ENCODE measurements at places on chromosomes 4 and X.

- DNase-seq, result no peak
These were observed 202.3 kb upstream of the CENPE start for GRCh38 chr4:103400405-103400804.

DNA sequence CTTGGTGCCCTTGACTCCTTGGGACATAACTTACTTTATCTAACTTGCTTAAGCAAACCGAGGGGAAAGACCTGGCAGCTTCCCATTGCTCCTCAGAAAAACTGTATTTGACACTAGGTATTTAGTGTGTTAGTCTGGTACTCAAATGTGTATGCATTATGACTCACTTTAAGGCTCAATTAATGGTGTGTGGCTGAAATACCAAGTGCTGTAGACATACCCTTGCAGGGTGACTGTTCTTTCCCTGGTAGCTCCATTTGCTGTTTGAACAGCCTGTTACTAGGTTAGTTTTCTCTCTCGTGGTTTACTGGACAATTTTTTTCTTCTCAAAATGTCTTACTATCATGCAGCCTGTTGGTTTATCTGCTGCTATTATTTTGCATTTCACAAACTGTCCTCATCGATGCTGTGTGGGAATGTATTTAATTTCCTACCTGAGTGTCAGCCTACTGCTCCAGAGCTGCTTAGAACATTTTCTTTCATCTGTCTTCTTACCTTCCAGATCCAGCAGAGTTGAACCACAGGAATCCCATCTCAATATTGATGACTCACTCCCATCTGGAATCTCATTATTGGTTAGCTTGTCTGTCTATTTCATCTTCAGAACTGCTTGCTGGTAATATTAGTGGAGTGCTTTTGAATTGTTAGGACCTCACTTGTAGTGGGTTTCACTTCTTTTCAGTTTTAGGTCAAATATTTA, 158.0 kb upstream of the FAT1 start:
- DNase-seq, result no peak

DNA sequence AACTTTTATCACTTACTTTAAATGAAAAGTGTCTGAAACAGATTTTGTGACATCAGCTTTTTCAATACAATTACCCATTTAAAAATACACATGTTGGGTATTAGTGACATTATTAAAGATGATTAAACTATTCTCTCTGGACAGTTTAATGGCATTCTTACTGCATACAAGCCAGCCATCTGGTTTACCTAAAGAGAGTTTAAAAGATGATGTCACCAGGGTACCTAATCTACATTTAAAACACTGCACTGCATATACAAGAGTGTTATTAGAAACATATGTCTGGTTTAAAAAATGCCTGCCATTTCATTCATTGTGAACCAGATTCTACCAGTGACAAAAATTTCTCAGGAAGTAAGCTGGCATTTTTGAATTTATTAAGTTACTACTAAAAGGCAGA, 919.1 kb downstream of the ADGRL3 start:
- no peak for DNase-seq

DNA sequence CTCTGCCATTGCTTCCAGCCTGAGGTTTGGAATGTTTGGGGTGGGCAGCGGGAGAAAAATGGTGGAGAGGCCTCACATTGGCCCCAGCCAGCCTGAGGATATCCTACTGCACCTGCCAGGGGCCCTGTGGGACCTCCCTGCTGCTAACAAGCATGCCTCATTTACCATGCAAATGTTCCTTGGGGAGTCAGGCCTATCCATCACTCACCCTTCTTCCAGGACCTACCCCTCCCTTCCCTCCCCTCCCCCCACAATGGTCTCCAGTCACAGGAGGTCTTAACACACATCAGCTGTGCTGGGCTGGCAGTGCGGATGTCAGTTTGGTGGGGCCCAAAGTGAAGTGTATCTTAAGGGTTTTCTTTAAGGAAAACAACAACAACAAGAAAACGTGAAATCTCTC, 139.2 kb downstream of the SHOX start:
- DNase-seq, result no peak

DNA sequence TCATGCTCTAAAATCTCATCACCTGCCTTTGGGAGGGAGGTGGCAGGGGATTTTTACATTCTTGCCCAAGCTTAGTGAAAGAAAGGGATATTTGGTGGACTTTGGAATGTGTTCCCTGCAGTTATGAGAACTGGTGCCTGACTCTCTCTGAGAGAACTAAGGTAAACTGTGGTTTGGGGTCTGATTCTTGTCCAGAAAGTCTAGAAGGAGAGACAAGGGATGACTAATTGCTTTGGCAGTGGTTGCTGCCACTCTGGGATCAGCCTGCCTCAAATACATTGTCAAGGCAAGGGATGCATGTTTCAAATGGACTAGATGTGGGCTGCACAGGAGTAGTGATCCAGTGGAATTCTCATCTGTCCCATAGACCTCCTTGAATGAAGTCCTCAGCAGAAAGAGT, 115.2 kb downstream of the DDIT4L start:
- no peak for DNase-seq

- DNase-seq, result no peak
These were observed 678.6 kb upstream of the TENM3 start for GRCh38 chr4:181564625-181565024.

- no peak for DNase-seq
These were observed 979 bp downstream of the EFNB1 start for GRCh38 chrX:68829582-68830418.

DNA sequence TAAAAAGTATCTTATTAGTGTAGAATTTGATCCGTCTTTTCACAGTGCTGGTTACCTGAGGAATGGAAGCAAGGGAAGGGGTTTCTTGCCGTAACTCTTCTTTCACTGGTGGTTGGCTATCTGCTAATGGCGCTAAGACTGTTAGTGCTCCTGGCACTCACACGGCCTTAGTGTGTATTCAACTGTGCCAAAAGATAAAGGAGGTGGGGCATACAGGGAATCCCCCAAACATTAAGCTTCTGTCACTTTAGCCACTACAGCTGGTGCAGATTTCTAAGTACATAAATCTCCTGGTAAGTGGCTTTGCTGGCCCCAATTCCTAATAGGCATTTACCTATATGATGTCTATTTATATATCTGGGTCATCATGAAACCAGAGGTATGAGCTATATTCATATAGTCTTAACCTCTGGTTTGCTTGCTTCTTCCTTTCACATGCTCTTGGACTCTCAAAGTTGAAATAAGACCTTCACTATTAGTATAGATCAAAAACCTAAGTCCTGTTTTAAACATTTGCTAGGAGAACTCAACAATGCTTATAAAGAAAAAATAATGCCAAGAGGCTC, 95.1 kb downstream of the TSPAN7 start:
- DNase-seq, result no peak

- no peak for DNase-seq
These were observed 51.1 kb downstream of the ENOPH1 start for GRCh38 chr4:82481506-82481840.

DNA sequence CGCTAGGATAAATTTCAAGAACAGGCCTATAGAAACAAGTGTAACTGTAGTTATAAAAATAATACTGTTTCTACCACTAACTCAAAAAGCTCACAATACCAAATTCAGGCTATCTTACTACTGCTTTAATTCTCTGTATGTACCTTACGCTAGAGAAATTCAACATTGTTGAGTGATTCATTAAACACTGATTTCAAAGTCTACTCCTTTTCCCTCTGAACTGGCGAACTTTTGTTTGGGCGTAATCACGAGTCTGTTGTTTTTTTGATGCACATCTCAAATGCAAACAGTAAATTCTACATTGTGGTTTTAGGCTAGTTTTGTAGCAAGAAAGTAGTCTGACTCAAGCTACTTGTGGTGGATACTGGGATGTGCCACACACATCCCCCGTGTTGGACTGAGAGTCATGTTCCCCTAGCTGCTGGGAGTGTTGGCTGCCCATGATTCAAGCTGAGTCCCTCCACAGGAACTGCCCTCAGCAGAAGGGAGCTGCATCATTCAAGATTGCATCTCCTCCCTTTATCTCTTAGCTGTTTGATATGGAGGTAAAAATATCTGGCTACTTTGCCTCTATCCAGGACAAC, 406.1 kb downstream of the RAPGEF2 start:
- DNase-seq, result no peak

DNA sequence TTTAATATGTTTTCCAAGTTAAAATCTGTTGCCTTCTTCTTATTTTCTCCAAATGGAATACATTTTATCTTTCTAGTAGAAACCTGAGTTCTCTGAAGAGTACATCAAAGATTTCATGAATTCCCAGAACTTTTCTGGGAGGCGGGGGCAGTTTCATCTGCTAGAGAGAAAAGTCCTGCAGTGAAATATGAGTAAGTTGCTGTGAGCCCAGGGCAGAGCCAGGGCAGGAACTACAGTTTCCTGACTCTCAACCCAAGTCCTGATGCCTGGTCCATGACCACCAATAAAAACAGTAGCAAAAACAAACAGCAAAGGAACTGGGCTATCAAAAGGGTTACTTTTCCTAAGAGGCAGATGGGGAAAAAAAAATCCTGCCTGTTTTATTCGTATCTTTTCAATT, 239.4 kb upstream of the CTSO start:
- no peak for DNase-seq

DNA sequence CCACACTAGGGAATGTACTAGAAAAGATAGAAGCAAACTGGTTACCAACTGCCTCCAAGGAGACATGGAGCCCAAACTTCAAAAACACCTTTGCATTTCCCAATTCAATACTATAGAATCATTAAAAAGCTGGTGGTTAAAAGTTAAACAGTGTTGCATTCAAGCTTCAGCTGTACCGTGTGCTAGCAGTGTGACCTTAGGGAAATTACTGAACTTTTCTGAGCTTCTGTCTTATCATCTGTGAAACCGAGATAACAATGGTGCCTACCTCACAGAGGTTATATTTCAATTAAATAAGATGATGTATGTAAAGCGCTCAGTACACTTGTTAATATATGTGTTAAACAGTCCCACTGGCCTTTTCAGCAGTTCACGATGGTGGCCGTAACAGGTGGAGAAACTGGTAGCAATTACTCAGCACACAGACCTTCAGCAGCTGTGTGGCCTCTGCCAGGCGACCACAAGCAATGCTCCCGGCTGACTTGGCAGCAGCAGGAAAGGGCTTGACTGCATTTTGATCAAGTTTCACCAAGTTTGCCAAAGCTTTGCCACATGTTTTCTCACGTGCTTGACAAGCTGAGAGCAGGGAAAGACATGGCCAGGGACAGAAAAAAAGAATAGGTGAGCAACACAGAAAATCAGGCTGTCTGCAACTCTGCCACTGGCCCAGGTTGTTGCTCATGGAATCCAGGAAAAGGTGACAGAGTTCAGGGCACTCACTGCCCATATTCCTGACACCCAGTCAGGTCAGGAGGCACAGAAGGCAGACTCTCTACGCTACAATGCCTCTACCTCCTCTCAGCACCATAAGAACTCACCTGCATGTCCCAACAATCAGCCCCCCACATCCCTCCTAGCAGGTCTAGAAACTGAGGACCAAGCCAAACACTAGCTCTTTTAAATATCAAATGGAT, 72.1 kb downstream of the PARM1 start:
- no peak for DNase-seq

GRCh38 chr4:77538144-77538543, 67.5 kb upstream of the CXCL13 start:
- no peak for DNase-seq

DNA sequence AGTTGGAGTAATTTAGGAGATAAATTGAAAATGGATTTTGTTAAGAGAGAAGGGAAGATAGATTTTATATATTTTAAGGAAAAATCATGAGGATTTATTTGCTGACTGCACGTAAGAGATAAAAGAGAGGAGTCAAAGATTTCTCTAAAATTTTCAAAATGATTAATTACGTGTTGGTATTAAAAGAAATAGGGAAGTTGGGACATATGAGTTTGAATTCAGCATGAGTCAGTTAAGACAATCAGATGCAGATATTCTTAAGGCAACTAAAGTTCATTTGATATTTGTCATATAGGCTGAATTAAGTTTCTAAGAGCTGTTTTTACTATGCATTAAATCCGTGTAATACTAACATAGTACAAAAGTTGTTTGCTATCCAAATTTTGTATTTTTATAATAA, 46.9 kb downstream of the TET2 start:
- no peak for DNase-seq

DNA sequence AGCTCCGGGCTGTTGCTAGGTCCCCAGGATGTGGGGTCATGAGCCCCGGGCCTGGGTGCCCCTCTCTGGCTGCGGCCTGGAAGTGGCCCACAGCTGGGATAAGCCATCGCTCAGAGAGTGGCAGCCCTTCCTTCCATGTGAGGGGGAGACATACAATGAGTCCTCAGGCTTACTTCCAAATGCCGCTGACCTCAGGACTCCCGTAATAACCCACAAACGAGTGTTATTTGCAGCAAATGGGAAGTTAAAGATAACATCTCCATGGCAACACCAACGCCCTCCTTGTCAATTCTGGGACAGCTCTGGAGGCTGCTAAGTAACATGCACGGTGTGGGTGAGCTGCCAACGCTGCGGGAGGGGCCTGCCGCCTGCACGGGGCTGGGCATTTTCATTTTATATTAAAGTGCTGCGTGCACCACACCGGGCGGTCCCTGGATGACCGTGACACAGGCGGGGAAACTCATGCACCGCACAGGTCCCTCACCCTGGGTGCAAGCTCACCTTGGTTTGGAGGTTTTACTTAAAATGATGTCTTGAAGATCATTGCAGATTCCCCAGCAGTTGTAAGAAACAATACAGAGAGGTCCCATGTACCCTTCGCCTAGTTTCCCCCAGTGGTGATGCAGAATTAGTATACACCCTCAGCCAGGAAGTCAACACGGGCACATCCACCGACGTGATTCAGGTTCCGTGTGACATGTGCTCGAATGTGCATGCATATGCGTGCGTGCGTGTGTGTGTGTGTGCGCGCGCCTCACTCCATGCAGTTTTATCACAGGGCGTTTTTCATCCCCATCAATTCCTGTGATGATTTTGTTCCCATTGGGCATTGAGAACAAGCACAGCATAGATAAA, 79.4 kb downstream of the ABLIM2 start:
- peak; percentile 44 for DNase-seq

DNA sequence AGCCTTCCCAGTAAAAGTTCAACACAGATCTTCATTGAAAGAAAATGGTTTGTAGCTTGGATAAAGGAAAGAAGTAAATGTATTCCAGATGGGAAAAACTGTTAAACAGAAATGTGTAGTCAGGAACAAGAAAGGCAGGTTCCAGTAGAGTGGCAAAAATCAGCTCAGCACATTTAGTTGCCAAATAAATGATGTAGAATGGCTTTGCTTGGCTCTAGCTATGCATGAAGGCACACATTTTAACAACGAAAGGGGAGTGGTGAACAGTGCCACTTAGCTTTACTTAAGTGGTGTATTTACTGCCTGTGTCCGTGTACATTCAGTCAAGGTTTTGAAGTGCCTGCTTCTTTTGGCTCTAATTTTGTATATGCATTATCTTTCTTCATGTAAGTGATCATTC, 644.5 kb upstream of the ATOH1 start:
- no peak for DNase-seq

- DNase-seq, result no peak
These were observed 210.2 kb upstream of the IRS4 start for GRCh38 chrX:108946531-108946930.

DNA sequence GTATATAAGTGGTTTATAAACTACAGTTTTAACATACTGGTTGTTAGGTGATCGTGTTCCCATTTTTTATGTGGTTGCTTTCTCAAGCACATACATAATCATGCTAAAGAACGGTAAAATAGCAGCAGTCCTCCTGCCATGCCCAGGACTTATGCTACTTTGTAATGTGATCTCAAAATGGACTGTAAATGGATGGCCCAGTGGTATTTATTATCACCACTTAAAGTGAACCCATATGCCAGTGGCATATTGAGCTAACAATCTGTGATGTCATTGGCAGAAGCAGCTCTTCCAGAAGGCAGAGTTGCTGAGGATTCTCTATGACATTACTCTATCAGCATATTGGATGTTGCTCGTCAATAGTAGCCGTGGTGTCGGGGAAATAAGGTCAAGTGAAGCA, 28.6 kb downstream of the ANK2 start:
- DNase-seq, result no peak

GRCh38 chr4:41070516-41071281, 143.6 kb downstream of the APBB2 start:
- DNase-seq, result no peak

All from caudate nucleus (tissue), 63 donors.